Uterine smooth muscle cell (primary cell): ENCODE measurements at places on chromosomes 1 and 21. TPM values are rescaled to one million over a fixed set of nuclear protein-coding genes. Genes with fewer than 3 reads are reported as not detected.

TSPAN1 gene
- total RNA-seq: 0.22 and 0.25 TPM in 2 replicates

C1orf185 gene
- total RNA-seq: not detected in 2 replicates

KCNK2 gene
- 15.9 and 18.6 TPM in 2 replicates for total RNA-seq

HPDL gene
- 0.62 and 3.0 TPM in 2 replicates for total RNA-seq

REN gene
- total RNA-seq: 0.62 and 0.77 TPM in 2 replicates

GBP7 gene
- total RNA-seq: 0.12 TPM in 1 of 2 replicates, not detected in the other

HPCA gene
- total RNA-seq: not detected in 2 replicates

KIF2C gene
- total RNA-seq: 21.6 and 87.8 TPM in 2 replicates

ATP1B1 gene
- 21.6 and 34.9 TPM in 2 replicates for total RNA-seq
